ENCODE measurements at places on chromosomes 5 and 9.
A peak's percentile ranks its signal among the peaks of the same experiment; 100 is the strongest.

GRCh38 chr9:83981126-83981871 lies 694 bp downstream of the RMI1 start:
- peak; percentile 48 for DNase-seq

- DNase-seq, result peak; percentile 54
Measured at GRCh38 chr5:53253421-53253871, 143.9 kb upstream of the MOCS2 start.

DNA sequence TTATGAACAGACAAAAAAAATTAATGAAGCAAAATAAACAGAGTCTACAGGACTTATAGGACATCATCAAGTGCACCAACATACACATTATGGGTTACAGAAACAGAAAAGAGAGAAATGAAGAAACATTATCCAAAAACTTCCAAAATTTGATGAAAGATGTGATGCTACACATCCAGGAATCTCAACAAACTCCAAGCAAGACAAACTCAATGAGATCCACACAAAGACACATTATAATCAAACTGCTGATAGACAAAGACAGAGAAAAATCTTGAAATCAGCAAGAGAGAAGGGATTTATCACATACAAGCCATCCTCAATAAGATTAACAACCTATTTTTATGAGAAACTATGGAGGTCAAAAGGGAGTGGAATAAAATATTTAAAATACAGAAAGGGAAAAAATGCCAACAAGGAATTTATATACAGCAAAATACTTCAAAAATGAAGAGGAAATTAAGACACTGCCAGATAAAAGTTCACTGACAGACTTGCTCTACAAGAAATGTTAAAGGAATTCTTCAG lies 101.0 kb downstream of the NR2F1-AS1 start:
- DNase-seq, result no peak

DNA sequence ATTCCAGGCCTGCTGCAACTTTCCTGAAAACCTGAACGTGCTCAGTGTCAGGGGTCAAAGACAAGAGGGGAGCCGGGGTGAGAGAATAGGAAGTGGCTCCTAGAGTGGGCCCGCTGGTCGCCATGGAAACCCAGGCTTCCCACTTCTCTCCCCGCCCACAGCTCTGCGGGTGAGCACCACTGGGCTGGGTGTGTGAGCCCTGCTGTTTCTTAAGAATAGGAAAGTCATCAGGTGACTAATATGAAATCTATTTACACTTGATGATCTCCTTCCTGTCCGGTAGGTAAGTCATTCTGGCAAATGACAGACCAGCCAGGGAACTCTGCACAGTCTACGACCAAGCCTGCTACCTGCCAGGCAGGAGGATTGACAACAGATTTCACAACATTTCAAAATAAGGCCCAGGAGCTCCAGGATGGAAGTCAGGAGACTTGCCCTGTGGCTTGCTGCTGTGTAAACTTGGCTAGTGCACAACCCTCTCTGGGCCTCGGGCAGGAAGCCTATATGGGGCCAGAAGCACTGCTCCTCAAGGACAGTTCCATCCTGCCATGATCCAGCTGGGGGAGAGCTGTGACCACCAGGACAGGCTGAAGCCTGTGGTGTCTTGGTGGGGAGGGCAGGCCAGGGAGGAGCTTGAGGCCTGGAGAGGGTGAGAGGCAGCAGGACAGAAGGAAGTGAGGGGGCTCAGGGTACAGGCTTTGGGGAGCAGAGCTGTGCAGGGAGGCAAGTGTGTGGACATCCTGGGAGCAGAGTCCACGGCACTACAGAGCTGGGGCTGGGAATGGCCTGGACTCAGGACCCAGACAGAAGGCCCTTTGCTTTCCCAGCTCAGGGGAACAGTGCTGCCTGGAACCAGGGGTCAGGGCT lies 60.6 kb downstream of the SHB start:
- peak; percentile 87 for DNase-seq

GRCh38 chr5:116418774-116419173 lies 155.8 kb downstream of the SEMA6A start:
- no peak for DNase-seq

- DNase-seq, result no peak
Measured at GRCh38 chr5:168663276-168664004, 84.3 kb upstream of the PANK3 start.

- DNase-seq, result no peak
Measured at GRCh38 chr5:111722140-111722539, 34.9 kb downstream of the NREP start.

- DNase-seq, result no peak
Measured at GRCh38 chr9:119697996-119698395, 328.8 kb upstream of the BRINP1 start.

GRCh38 chr5:126973193-126973592 lies 57.2 kb downstream of the MARCHF3 start:
- peak; percentile 36 for DNase-seq

- DNase-seq, result no peak
Measured at GRCh38 chr9:84169240-84169639, 171.3 kb downstream of the SLC28A3 start.

GRCh38 chr5:35308421-35308820 lies 78.1 kb upstream of the PRLR start:
- DNase-seq, result no peak

DNA sequence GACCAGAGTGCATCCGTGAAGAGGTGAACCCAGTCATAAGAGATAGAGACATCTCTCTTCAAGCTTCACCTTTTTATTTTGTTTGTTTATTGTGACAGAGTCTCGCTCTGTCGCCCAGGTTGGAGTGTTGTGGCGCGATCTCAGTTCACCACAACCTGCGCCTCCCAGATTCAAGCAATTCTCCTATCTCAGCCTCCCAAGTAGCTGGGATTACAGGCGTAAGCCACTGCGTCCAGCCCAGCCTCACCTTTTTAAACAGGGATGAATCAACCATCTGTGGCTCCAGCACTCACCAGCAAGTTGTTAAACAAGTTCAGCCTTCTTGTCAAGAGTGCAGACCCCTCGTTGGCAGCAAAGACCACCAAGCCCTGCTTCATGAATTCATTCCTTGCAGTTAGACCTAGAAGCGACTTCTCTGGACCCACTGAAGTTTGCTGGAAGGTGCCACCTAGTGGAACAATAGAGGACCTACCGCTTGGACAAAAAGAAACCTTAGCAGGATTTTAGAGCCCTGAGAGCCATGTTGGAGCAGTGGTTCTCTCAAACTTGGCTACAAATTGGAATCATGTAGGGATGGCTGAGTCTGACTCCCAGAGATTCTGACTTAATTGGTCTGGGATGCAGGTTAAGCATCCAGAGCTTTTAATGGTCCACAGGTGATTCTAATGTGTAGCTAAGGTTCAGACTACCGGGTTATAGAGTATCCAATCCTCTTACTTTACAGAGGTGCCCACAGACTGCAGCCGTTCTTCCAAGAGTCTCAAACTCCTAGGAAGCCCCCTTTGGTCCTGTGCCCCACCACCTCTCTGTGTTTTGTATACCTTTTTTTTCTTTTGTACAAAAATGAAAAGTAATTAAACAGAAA lies 10.5 kb upstream of the GALNT10 start:
- DNase-seq, result peak; percentile 77

- no peak for DNase-seq
Measured at GRCh38 chr9:137459601-137460362, 648 bp upstream of the NSMF start.

- DNase-seq, result peak; percentile 39
Measured at GRCh38 chr9:115593587-115594091, 475.7 kb upstream of the TNC start.

GRCh38 chr9:80926611-80927010 lies 762.7 kb downstream of the TLE1 start:
- DNase-seq, result no peak

DNA sequence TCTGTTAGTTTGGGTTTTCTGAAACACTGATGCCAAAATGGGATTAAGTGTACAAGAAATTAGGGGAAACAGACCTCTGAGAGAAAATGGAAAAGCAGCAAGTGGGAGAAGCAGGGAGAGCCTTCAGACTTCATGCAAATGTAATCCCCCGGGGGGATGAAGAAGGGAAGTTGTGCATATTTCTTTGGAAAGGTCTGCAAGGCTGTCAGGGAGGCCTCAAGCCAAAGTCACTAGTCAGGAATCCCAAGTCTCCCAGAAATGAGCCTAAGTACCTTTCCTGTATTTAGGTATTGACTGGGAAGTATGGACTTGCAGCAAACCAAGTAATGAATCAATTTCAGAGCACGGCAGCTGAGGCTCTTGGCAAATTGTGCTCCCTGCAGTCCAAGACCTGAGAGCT lies 2.2 kb downstream of the FTMT start:
- DNase-seq, result no peak

DNA sequence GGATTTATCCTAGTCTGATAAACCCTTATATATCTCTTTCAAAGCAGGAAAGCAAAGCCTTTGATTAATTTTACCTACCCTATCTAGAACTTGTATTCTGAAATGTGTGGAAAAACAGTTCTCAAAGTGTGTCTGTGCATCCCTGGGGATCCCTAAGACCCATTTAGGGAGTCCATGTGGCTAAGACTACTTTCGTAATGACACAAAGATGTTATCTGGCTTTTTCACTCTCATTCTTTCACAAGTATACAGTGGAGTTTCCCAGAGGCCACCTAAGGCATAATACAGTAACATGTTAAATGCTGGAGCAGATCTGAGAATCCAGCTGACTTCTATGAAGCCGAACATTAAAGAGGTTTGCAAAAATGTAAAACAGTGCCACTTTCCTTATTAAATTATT lies 54.3 kb upstream of the TNFSF15 start:
- DNase-seq, result no peak

GRCh38 chr9:133540698-133541025 lies 6.2 kb downstream of the ADAMTSL2 start:
- no peak for DNase-seq

DNA sequence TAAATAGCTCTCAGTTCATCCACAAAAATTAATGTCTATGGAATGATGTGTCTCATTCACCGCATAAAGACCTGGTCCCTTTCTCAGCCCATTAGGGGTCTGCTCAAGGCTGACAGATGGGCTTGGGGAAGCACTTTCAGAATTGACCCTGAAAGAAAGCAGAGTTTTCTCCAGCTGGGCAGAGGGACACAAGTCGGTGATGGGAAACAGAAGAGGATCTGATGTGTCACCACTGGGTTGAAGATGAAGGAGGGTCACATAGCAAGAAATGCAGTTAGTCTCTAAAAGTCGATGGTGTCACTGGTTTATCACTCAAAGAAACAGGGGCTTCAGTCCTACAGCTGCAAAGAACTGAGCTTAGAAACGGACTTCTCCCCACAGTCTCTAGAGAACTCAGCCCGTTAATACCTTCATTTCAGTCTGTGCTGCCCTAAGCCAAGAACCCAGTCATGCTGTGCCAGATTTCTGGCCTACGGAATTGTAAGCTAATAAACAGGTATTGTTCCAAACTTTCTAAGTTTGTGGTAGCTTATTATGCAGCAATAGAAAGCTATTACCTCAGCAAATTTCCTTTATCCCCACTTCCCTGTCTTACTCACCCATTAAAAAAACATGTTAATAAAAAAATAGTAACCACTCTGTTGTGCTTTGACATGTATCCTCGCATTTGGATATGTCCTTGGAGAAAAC lies 64.6 kb downstream of the ADAMTS12 start:
- DNase-seq, result no peak

DNA sequence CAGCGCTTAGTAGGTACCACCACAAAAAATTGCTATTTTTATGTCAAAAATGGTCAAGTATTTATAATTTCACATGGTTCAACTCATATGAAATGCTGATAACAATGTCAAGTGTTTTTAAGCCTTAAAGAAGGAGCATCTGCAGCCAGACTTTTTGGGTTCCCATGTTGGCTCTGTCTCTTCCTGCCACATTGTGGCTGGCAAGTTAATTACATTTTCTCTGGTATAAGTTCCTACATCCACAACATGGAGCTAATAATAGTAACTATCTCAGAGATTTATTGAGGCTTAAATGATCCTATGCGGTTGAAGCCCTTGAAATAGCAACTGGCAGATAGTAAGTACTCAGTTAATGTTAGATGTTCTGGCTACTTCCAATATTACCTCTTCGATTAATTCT lies 5.4 kb downstream of the ATP10B start:
- no peak for DNase-seq

- DNase-seq, result no peak
Measured at GRCh38 chr5:43036409-43036808, 3.7 kb downstream of the ANXA2R start.

GRCh38 chr9:91103931-91104330 lies 257.8 kb downstream of the AUH start:
- DNase-seq, result no peak

GRCh38 chr9:132063281-132063680 lies 16.4 kb downstream of the MED27 start:
- DNase-seq, result no peak

GRCh38 chr5:149886060-149886459 lies 58.5 kb downstream of the PDE6A start:
- no peak for DNase-seq

GRCh38 chr5:154072414-154073171 lies 33.8 kb downstream of the MFAP3 start:
- DNase-seq, result peak; percentile 68

GRCh38 chr5:144487207-144487606 lies 316.5 kb downstream of the KCTD16 start:
- no peak for DNase-seq

DNA sequence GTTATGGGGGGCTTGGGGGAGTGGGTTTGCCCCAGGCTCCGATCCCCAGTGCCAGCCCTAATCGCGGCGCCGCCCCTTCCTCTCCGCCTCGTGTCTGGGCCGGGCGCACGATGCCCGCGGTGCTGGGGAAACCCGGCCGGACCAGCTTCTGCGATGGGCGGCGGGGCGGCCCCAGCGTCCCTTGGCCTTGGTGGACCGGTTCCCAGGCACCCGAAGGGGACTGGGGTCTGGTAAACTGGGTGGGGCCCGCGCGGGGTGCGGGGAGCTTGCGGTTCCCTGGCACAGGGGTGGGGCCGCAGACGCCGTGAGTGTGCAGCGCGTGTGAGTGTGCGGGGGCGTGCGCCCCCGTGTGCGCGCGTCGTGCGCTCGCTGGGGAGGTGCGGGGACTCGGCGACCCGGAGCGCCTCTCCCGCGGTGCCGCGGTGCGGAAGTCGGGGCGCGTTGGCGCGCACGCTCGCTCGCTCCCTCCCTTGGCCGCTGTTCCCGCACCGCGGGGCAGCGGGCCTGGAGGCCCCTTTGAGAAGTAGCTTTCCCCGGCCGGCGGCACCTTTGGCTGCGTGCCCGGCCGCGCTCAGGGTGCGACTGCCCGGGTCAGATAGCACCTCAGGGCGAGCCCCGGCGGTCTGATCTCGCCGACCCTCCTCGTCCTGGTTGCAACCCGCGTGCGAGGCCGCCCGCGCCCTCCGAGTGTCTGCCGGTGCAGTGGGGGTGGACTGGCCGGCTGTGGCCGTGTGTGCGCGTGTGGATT lies 568 bp downstream of the MACIR start:
- DNase-seq, result peak; percentile 73

DNA sequence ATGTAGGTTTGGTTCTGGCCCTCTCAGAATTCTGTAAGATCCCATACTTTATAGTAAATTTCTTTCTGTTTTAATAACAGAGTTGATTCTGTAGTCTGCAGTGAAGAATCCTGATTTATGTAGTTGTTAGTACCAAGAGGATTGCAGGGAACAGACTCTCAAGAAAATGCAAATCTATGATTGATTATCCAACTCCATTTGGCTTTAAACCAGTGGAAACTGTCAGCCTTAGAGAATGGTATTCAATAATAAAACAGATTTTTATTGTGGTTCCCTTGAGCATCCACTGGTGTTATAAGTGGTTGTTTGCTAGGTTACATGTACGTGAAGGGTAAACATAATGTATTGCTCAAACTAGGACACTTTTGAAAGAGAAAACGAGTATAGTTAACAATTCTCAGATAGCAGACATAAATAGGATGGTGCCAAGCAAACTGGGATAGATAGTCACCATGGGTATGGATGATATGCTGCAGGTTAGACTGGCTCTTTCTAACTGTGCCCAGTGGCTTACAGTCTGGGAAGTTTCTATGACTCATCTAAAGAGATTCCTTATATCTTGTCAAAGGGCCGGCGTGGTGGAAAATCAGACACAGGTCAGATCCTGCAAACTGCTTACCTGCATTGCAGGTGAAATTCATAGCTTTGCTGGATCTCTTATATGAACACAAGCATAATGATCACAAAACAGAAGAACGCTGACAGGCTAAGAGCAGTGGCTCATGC lies 41.7 kb upstream of the RPS23 start:
- DNase-seq, result no peak

All from SW480 (cell line).